Activated CD8-positive, alpha-beta memory T cell treated with anti-CD3 and anti-CD28 coated beads for 1 hour (primary cell): ENCODE measurements at places on chromosomes 7 and 10.

DNA sequence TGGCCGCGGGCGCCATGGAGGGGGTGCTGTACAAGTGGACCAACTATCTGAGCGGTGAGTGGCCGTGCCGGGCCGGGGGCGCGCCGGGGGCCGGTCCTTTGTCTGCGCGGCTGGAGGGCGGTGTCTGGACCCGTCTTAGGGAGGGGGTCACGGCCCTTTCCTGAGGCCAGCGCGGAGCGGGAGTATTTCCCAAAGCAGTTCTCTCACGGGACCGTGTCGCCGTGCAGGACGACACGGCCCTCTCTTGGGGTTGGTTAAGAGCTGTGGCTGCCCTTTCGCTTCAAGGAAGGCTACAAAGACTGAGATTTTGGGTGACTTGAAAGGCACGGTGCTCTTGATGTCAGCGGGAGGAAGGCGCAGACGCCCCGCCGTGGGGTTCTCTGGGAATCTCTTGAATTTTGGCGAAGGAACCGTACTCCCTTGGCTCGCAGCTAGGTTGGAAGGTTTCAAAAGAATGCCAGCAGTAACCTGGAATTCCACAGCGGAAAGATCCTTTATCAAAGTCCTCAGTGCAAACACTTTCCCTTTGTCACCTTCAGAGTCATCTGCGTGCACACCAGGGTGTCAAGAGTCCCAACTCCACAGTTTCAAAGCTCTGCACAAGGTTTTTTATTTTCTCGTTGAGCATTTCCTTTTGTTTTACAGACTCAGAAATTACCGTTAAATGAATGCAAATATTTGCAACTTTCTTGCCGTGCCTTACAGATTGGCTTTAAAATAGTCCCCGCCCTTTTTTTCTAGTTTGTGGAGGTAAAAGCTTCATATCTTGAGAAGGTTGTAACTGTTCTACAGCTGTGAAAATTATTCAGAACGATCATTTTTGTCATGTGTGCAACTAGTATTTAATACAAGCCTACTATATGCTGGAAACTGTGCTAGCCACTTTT, 780 bp downstream of the PLEKHA8 start:
- DNase-seq, result no peak

DNA sequence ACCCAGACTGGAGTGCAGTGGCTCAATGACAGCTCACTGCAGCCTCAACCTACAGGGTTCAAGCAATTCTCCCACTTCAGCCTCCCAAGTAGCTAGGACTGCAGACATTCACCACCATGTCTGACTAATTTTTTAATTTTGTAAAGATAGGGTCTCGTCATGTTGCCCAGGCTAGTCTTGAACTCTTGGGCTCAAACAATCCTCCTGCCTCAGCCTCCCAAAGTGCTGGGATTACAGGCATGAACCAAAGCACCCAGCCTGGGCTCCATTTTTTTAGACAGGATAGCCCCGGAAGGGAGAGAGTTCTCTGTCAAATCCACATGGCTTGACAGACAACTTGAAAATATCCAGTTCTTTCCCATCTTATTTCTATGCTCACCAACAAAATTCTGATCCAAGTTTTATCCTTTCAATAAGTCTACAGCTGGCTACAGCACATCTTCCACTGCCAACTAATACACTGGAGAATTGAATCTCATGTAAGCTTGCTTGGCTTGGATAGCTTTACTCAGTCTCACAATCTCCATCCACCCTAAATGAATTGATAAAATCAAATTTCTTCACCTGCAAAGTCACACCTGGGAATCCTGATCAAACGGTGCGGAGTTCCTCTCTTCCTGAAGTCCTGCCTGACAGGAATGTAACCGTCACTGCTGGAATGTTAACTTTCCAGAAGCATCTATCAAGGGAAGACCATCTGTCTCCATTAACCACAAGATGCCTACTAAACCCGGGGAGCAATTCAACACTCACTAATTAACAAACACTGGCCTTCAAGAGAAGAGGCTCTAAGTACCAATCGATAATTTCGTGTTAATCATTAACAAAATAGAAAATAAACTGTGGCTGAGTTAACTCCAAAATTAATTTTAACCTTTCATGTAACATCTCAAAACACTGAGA, 239.7 kb upstream of the MKLN1 start:
- no peak for DNase-seq

GRCh38 chr10:95963991-95964389, 56.2 kb downstream of the CC2D2B start:
- no peak for DNase-seq

- DNase-seq, result no peak
Observed at GRCh38 chr10:4947635-4948596, 15.3 kb upstream of the AKR1C1 start.

GRCh38 chr7:66877577-66878300, 43.3 kb upstream of the TMEM248 start:
- DNase-seq, result no peak

GRCh38 chr7:132527467-132528410, 48.5 kb downstream of the PLXNA4 start:
- no peak for DNase-seq

GRCh38 chr7:14924398-14924797, 21.8 kb upstream of the DGKB start:
- DNase-seq, result no peak

GRCh38 chr10:70993051-70993450, 104.7 kb upstream of the PCBD1 start:
- DNase-seq, result no peak

DNA sequence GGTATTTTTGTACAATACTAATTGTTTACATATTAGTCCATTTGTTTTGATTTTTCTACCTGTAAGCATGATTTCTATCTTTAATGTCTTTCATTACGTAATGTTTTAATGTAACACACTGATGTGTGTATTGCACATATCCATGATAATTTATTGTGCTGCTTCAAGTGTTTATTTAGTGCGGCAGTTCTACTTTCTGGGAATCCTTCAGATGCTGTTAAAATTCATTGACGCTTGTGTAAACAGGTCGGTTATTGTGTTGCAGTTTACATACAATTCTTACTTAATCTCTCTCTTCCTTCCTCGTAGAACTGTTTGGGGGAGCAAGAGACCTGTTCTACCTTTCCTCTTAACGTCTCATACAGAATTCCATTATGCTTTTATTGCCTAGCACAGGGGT, 6.9 kb downstream of the TMEM60 start:
- no peak for DNase-seq

- no peak for DNase-seq
Observed at GRCh38 chr7:3138997-3139396, 95.3 kb upstream of the CARD11 start.

GRCh38 chr10:9957351-9957750, 1060.3 kb upstream of the CELF2 start:
- DNase-seq, result no peak

DNA sequence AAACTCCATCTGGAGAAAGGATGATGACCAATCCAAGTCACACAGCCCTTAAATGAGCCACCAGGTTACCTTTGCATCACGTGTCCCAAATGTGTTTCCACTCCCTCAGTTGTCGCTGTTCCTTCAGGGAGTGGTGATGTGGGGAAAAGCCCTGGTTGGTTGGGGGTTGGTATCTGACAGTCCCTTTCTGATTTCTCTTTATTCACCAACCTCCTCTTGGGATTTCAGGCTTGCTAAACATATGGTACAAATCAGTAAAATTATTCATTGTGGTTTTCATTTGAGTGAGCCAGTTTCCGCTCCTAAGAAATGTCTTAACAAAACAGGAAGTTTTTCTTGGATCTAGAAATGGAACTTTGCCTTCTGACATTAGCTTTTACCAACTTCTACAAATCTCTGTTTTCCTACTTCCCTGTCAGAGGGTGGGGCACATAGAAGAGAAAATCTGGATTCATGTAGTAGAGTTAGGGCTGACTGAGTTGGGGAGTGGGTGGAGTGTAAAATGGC, 40.0 kb upstream of the KMT2E start:
- no peak for DNase-seq

GRCh38 chr10:102245932-102246251, 560 bp downstream of the GBF1 start:
- no peak for DNase-seq

DNA sequence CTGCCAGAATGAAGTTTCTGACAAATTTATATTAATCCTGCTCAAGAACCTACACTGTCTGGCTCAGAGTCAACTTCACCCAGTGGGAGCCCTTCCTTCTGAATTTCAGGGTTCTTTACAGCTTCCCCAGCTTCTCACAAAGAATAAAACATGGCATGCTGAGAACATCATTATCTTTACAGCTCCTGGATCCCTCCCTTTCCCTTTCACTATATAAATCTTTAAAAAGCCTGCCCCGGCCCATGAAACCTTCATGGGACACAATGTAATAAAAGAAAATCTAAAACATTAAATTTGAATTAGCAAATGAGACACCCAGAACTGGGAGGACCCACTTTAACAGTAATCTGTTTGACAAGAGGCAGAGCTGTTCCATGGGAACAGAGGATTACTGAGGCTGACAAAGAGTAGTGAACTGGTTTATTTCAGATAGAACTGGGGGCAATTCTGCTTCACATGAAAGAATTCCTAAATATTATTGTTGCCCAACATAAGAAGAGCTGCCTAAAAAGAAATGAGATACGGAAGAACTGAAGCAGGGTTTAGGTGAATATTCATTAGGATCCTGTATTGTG, 222.8 kb downstream of the THSD7A start:
- no peak for DNase-seq
